NAMALWA (cell line): ENCODE measurements at places on chromosomes 11 and 22.
A peak's percentile ranks its signal among the peaks of the same experiment; 100 is the strongest.

DNA sequence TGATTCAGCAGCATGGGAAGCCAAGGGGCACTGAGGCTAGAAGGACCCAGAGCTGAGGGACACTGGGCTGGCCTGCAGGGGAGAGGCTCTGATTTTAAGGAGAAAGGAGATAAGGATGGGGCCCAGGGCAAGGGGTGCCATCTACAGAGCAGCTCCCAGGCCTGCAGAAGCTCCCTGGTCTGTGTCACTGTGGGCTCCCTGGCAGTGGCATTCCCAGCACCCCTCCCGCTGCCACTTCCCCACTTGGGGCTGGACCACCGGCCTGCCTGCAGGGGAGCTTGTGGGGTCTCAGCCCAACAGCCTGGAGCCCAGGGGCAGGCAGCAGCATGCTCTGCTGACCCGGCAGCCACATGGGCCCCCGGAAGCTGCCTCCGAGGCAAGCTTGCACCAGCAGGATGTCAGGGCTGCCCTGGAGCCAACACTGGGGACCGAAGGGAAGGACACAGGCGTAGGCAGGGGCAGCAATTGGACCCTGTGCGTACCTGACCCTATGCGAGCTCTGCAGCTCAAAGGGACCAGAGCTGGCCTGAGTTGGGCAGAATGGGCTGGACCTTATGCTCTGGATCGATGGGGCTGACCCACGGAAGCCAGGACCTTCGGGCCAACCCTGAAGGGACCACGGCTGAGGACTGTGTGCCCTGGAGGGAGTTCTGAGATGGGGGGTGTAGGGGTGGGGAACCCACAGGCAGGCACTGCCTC is 35.4 kb upstream of the WNT7B start:
- no peak for DNase-seq

- no peak for DNase-seq
These were observed 14.2 kb downstream of the MRGPRG start for GRCh38 chr11:3204141-3205015.

DNA sequence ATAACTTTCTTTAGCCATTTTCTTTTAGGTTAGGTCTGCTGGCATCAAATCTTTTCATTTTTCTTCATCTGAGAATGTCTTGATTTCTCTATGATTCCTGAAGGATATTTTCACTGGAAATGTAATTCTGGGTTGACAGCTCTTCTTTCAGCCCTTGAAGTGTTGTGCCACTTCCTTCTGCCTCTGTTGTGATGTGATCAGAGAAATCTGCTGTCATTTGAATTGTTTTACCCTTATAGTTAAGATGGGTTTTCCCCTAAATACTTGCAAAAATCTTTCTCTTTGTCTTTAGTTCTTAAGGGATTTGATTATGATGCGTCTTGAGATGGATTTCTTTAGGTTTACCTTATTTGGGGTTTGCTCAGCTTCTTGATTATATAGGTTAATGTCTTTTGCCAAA is 23.0 kb downstream of the USP47 start:
- DNase-seq, result no peak

GRCh38 chr11:74770456-74770855 is 21.8 kb downstream of the RNF169 start:
- no peak for DNase-seq

DNA sequence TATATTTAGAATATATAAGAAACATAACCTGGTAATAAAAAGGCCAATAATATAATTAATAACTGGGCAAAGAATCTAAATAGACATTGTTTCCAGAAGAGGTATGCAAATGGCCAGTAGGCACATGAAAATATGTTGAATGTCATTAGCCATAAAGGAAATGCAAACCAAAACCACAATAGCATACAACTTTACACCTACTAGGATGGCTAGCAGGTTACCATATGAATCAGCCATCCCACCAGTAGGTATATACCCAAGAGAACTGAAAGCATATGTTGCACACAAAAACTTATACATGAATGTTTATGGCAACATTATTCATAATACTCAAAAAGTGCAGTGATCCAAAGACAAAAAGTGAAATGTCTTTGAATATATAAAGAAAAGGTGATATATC is 2.7 kb upstream of the OR2D2 start:
- no peak for DNase-seq

GRCh38 chr22:23088199-23088604 is 17.9 kb downstream of the GNAZ start:
- DNase-seq, result no peak

DNA sequence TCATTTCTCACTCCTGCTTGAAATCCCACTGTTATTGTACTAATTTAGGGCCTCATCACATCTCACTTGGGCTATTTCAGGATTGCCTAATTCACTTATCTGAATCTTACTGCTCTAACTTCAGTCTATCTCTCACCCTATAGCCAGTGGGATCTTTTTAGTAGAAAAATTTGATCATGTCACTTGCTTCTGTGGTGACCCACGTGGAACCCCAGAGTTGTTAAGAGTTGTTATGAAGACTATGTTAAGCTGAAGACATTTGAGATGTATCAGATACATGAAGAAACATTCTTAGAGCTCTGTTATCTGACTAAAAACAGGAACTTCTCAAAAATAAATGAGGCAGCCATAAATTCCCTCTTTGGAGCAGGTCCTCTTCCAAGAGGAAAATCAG is 1375.6 kb upstream of the TENM4 start:
- peak; percentile 6 for DNase-seq

DNA sequence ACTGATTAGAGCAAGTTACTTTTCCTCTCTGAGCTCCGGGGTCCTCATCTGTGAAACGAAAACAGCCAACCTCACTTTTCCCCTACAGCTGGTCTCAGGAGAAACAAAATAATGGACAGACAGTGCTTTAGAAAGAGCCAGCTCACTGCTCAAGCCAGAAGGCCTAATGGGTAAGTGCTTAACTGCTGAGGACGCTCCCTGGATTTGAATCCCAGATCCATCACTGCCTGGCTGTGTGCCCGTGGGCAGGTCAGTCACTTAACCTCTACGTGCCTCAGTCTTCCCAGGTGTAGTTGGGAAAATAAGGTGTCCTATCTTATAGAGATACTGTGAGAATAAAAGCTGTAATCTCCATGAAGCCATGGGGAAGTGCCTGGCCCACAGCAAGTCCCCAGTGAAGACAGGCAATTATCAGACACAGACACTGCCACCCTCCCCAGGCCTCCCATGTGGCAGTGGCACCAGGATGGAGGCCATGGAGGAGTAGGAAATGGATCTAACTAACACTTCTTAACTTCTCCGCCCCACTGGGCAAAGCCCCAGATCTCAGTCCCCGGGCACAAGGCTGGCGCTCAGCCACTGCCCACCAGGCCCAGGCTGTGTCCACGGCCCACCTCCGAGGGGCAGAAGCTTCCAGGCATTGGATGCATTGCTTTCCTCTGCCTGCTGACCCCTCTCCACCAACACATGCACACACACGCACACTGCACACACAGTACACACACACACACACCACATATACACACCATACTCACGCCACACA is 9.2 kb downstream of the TP53I11 start:
- no peak for DNase-seq

- peak; percentile 59 for DNase-seq
These were observed 179.0 kb downstream of the GRM5 start for GRCh38 chr11:88886796-88887195.

- no peak for DNase-seq
These were observed 98.5 kb upstream of the RTL6 start for GRCh38 chr22:44596396-44597125.

DNA sequence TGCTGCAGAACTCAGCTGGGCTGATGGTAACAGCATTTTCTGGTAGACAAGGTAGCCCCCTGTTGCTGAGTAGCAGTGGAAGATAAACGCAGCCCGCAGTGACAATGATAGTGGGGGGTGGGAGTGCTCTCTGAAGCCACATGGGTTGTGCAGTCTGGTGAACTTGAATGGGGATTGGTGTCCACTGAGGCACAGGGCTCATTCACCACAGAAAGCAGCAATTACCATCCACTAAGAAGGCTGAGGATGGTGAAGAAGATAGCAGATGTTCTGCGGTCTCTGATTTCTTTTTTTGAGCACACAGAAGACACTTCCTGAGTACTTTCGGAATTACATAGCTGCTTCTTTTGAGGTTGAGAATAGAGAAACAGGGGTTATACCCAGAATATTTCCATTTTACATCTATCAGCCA is 150.3 kb downstream of the LRRC4C start:
- no peak for DNase-seq
